ENCODE measurements at places on chromosomes 4 and X. TPM values are rescaled to one million over a fixed set of nuclear protein-coding genes. Genes with fewer than 3 reads are reported as not detected.
A peak's percentile ranks its signal among the peaks of the same experiment; 100 is the strongest.

GRCh38 chr4:48275247-48275646, 5.6 kb upstream of the TEC start:
- peaks cover 4% of the 10 kb centered on the region for H3K36me3 ChIP-seq
- H3K4me3 ChIP-seq, result no peak overlapping the region
- peak; percentile 22 for DNase-seq
- H3K27me3 ChIP-seq, result peaks cover 6% of the 10 kb centered on the region
- H3K27ac ChIP-seq, result no peak overlapping the region

GRCh38 chr4:146235654-146236177, 21.4 kb downstream of the REELD1 start:
- no peak for DNase-seq
- no peak overlapping the region for H3K4me3 ChIP-seq
- H3K4me1 ChIP-seq, result no peaks in the 10 kb centered on the region
- H3K36me3 ChIP-seq, result no peaks in the 10 kb centered on the region
- peaks cover 1% of the 10 kb centered on the region for H3K27me3 ChIP-seq
- H3K27ac ChIP-seq, result no peak overlapping the region

DNA sequence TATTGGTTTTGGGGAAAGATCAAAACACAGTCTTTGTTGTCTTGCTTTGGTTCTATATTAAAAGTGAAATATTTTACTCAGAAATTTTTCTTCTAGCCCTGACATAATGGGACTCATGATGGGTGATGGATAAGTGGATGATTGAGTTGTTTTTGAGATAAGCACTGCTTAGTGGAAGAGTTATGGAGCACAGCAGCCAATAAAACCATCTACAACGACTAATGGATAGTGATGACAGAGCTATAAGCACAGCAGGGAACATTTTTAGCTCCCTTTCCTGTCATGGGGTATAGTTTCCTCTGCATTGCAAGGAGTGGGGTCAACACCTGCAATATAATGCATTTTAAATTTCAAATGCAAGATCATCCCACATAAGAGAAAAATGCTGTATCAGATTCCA, 812.4 kb downstream of the STPG2 start:
- H3K4me1 ChIP-seq, result no peaks in the 10 kb centered on the region
- no peaks in the 10 kb centered on the region for H3K36me3 ChIP-seq
- no peak for DNase-seq
- no peak overlapping the region for H3K4me3 ChIP-seq

GRCh38 chr4:72505314-72505744, 63.7 kb downstream of the ADAMTS3 start:
- H3K4me3 ChIP-seq, result no peak overlapping the region
- no peak for DNase-seq
- no peak overlapping the region for H3K27ac ChIP-seq
- no peaks in the 10 kb centered on the region for H3K36me3 ChIP-seq
- H3K27me3 ChIP-seq, result peaks cover 11% of the 10 kb centered on the region
- H3K4me1 ChIP-seq, result no peaks in the 10 kb centered on the region

DNA sequence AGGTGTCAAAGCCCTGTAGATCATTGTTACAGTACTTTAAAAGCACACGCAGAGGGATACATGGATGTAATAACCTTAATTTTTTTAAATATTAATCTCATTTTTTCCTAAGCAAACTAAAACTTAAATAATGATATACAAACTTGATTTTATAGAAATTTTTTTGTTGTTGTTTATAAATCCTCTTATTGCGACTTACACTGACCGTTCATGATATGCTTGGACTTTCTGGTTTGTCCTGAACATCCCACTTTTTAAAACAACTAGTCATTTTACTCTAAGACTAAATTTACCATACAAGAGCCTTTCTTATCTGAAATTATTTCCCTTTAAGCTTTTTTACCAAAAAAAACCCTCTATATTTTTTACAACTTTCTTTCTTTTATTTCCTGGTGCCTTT, 2106.0 kb downstream of the PCDH7 start:
- H3K4me3 ChIP-seq, result no peak overlapping the region
- no peaks in the 10 kb centered on the region for H3K27me3 ChIP-seq
- H3K36me3 ChIP-seq, result no peaks in the 10 kb centered on the region
- H3K4me1 ChIP-seq, result no peaks in the 10 kb centered on the region

GRCh38 chrX:70774223-70774622, 134.3 kb downstream of the TEX11 start:
- H3K4me1 ChIP-seq, result no peaks in the 10 kb centered on the region
- no peak overlapping the region for H3K27ac ChIP-seq
- H3K4me3 ChIP-seq, result no peak overlapping the region
- H3K36me3 ChIP-seq, result no peaks in the 10 kb centered on the region
- H3K27me3 ChIP-seq, result no peaks in the 10 kb centered on the region
- DNase-seq, result no peak

CCKAR gene
- not detected for total RNA-seq

RBMXL3 gene
- total RNA-seq, result not detected

ERVMER34-1 gene
- total RNA-seq, result 0.32 TPM

SPANXA2 gene
- total RNA-seq, result not detected

TMEM35A gene
- total RNA-seq, result not detected
